D721Med (cell line): ENCODE measurements at places on chromosomes 1 and 21.

- DNase-seq, result no peak
Observed at GRCh38 chr1:178086294-178086693, 7.6 kb upstream of the RASAL2 start.

DNA sequence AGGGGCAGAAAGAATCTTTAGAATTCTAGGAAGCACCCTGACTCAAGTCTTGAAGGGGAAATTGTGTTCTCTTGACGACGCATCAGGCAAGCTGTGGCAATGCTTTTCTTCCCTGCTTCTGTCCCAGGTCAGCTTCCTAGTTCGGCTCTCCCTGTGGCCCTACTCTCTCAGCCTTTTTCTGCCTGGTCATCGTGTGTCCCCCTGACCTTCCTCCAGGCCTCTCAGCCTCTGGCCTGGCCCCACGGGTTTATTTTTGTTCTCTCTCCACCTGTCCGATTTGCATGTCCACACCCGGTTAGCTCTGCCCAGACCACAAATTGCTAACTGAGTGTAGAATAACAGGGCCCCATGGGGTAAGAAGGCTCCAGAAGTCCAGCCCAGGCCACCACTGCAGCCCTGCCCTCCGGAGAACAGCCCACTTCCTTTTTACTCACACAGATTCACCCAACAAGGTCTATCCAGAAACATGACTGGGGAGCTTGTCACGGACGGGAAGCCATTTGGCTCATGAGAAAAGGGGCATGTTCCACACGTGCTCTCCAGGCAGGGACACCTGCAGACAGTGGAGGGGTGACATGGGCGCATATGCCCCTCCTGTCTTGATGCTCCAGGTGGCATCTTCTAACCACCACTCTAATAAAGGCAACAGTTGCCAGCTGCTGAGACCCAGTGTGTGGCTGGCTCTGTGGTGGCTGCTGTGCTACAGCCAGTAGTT, 9.8 kb downstream of the KCNN3 start:
- no peak for DNase-seq

GRCh38 chr1:234433563-234434285, 45.3 kb downstream of the TARBP1 start:
- DNase-seq, result no peak

DNA sequence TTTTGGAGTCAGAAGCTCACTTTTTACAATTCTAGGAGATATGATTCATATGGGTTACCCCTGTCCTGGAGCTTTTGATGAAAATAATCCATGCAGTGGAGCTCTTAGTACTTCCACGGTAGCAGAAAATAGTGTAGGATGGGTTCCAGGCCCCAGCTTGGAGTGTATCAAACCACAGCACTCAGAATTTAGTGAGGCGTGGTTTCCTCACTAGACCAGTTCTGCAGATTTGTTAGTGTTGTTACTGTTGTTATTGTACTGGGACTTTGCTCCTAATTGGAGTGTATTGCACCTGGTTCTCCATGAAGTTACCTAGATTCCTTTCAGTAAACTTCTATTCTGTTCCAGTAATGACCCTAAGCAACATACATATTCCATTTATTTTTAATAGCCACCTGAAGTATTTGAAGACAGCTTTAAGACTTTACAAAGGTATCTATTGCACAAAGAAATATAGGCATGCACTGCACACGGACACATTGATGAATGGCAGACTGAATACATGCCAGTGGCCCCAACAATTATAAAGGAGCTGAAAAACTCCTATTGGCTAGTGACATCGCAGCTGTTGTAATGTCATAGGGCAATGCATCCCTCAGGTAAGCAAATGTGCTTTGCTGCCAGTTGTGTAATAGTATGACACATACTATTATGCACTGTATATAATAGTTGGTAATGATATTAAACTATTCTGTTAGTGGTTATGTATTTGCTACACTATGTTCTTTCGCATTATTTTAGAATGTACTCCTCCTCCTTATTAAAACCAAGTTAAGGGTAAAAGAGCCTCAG, 1058.0 kb downstream of the KCNT2 start:
- DNase-seq, result no peak

DNA sequence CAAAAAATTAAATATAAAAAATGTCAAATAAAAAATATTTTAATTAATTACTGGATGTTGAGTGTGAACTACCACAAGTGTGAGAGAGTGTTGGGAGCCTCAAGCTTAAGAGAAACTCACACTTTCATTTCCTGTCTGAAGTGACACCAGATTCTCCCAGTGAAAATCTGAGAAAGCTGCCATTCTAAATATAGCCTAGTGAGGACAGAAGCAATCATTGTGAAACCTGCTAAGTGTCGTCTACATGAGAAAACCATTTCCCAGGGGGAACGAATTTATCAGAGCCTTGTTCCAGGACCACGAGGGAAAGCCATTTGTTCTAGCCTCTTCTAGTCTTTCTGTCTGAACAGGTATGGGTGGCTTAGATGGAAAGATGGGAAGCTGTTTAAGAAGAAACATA, 329.3 kb upstream of the PRMT6 start:
- no peak for DNase-seq

DNA sequence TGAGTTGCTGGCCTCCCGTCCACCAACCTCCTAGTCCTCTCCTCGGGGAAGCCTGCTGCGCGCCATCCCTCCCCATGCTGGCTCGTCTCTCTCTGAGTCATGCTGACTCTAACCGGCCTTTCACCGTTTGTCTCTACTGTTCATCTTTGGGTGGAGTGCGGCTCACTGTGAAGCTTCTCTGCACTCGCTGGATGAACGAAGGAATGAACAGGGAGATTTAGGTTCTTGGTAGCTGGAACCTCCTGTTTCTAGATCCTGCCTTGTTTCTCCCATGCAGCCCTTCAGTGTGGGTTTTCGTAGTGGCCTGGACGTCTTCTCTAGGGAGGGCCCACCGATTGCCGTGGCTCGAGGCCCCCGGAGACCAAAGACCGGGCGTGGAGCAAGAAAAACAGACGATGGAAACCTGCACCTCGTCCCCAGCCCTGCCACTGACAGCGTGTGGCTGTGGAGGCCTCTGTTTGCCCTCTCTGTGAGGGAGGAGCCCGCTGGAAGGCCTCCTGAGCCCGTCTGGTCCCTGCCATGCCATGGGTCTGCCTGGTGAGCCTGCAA, 227.6 kb upstream of the C1orf174 start:
- no peak for DNase-seq

DNA sequence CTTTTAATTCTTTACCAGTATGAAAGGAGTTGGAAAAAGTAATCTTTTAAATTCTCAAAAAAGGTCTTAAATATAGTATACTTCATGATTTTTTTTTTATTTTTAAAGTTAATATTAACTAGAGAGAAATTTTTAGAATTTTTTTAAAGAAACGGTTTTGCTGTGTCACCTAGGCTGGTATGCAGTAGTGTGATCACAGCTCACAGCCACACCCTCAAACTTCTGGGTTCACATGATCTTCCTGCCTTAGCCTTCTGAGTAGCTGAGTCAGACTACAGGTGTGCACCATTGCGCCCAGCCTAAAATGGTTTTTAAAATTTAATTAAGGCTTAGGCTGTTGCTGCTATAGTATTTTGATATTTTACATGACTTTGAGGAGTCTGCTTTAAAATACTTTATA, 52.4 kb downstream of the TLCD4 start:
- no peak for DNase-seq

DNA sequence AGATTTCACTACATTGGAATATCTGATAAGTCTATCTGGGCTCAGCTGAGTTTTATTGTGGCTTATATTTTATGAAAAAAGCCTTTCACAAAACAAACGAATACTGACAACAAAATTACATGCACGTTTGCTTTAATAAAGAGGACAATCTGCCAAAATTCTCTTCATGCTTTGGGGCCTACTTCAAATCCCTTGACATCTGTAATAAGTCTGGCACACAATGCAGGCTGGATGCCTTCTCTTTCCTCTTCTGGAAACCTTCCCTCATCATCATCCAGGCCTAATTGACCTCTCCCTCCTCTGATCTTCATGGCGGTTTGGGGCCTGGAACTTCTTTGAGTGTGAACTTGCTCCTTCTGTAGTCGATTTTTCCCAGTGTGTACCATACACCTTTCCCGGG, 70.3 kb downstream of the MAP10 start:
- no peak for DNase-seq

DNA sequence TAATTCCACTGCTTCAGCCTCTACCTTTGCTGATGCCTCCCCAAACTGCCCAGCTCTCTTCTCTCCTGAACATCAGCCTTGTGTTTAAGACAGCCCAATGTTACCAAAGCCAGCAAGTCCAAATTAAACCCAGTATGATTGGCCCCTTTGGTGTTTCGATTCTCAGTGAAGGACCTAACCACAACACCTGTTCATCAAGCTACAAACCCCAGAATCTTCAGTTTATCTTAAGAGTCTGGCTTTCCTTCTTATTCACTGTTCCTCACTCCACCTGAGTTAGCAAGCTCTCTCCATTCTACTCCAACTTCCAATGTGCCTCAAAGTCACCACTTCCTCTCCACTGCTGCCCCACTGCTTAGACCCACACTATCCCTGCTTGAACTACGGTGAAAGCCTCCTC, 25.5 kb upstream of the ITPKB start:
- no peak for DNase-seq

GRCh38 chr1:240732390-240732789, 120.4 kb upstream of the GREM2 start:
- DNase-seq, result peak; percentile 70

DNA sequence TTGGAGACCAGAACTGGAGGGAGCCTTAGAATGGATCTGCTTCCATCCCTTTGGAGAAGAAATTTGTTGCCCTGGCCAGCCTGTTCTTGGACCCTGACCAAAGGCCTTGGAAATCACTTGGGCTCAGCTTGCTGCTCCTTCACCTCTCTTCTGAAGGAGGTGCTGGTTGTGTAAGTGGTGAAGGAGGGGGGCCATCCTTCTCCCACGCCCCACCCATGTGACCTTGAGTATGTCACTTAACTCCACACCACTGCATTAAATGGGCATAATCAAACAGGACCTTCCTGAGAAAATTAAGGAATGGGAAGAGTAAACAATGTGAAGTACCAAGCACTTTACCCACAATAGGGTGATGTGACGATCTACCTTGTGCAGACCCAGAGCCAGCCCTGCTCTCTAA, 68.3 kb upstream of the GJB5 start:
- no peak for DNase-seq

- no peak for DNase-seq
Observed at GRCh38 chr1:48040154-48040553, 43.0 kb upstream of the TRABD2B start.

DNA sequence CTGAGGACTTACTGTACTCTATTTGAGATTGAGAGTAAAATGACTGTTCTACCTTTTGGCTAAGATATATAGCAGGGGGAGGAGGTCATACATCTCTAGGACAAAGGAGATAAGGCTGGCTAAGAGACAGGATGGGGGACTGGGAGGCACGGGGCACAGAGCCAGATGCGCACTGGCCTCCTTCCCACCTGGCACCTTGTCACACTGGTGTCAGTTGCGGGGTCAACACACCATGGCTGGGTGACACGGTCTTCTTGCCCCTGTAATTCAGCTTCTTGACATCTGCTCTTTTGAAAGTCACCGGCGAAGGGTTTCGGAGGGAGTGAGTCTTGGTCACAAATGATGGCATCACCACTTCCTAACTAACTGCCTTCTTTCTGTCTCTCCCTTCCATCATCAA, 177.3 kb downstream of the ZSCAN20 start:
- DNase-seq, result no peak

DNA sequence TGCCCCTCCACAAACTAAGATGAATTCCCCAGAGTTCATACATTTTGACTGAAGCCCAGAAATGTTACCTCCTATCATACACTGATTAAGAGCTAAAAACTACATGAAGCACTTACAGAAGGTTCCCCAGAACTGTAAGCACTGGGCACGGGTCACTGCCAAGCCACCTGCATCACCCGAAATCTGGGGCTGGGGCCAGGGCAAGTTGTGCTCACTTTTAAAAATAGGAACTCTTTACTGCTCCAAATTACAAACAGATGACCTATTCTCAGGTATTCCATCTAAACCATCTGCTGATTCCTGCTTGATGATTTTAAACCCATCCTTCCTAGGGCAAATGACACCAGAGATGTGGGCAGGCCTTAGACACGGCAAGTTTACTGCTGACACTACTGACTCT, 4.8 kb downstream of the SETD4 start:
- DNase-seq, result no peak

GRCh38 chr1:56399795-56400194, 179.6 kb downstream of the PLPP3 start:
- no peak for DNase-seq

GRCh38 chr1:14725695-14726094, 127.2 kb downstream of the KAZN start:
- DNase-seq, result no peak

DNA sequence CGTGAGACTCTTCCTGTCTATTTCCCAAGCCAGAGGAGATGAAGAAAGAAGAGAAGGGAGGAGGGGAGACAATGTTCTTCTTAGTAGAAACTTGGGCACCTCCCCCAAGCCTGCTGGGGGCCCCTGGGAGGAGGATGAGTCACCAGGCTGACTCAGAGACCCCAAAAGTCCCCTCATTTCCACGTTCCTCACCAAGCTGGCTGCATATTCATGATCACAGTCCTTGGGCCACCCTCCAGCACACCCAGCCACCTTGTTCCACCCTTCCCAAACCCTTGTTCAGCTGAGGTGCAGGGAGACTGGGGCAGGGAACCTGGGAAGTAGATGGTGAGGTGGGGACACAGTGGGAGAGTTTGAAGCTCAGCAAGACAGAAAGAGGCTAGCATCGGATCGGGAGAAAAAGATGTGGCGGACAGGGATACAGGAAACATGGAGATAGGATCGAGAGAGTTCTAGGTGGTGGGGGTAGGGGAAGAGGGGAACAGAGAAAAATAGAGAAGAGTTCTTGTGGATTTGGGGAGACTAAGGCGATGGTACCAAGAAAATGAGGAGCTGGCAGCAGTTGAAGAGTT, 712 bp downstream of the RAB13 start:
- DNase-seq, result no peak

GRCh38 chr1:36711480-36711879, 228.8 kb upstream of the CSF3R start:
- DNase-seq, result no peak

DNA sequence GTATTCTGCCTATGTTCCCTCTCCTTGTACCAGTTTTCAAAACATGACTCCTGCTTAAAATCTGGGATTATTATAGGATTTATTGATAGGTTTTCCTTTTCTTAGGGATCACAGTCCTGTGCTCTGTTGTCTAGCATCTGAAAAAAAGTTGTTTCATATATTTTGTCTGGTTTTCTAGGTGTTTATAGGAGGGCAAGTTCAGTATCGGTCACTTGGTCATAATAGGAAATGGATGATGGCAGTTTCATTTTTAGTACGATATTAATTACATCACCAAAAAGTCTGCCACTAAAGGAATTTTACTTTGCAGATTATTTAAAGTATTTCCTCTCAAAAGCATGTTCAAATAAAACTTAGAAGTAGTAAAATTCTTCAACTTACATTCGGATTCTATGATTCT, 94.4 kb downstream of the RASAL2 start:
- no peak for DNase-seq

- no peak for DNase-seq
Observed at GRCh38 chr1:180489313-180489712, 13.1 kb downstream of the ACBD6 start.

GRCh38 chr1:231219422-231220401, 21.3 kb upstream of the GNPAT start:
- no peak for DNase-seq
